ENCODE measurements at places on chromosomes 1 and 21.
A peak's percentile ranks its signal among the peaks of the same experiment; 100 is the strongest.

DNA sequence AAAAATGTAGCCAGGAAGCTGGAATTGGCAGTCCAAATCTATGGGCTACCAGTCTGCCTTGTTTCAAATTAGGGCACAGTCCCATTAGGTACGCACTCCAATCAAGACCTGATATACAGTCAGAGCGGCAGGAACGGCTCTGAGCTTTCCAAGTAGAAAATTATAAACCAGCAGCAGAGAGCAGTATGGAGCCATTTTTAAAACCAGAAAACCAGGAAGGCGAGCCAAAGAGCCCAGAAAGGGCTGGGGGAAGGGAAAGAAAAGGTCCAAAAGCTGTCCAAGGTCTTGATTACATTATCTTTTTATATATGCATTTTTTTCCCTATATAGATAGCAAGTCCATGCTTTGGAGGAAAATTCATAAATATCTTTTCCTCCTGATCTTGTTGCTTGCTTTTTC is 719.0 kb downstream of the RWDD3 start:
- DNase-seq: peak; percentile 44

DNA sequence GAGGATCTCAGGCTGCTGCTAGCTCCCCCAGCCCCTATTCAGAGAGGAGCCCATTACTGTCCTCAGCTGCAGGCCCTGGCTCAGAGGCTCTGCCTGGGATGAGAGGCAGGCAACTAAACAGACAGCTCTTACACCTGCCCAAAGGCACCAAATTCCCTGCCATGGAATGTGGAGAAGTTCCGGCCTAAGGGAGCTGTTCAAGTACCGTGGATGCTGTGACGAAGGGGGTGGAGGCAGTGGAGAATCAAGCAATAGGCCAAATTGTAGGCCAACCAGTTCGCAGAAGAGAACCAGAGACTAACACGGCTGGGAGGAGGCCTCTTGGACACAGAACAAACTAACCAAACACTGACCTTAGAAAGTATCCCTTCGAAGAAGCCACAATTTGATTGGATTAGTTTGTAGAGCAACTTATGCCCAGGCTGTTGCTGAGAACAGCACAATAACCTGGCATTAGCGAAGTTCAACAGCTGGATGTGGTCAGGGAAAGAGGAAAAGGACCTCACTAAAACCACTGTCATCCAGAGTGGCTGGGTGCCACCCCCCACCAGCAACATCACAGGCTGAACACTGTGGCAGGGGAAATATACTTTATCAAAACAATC is 3.6 kb downstream of the C1orf174 start:
- DNase-seq: no peak

GRCh38 chr1:221013691-221014660 is 134.7 kb downstream of the HLX start:
- DNase-seq: no peak

DNA sequence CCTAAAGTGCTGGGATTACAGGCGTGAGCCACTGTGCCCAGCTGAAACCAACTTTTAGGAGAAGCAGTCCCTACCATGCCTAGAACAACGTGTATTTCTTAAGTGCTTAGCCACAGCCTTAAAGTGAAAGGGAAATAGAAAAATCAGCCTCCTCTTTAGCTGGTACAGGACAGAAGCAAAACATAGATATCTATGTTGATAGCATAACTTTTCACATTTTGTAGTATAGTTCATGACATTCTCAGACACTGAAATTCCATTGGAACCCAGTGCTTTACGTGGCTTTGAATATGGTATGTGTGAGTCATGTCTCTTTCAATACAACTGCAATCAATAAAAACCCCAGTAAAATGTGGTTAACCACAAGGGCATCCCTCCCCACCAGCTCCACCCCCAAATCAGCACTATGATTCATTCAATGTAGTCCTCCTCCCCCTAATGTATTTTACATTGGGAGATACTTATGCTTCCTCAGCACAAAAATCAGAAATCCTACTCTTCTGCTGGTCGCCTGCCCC is 32.1 kb downstream of the TGFB2 start:
- peak; percentile 95 for DNase-seq

DNA sequence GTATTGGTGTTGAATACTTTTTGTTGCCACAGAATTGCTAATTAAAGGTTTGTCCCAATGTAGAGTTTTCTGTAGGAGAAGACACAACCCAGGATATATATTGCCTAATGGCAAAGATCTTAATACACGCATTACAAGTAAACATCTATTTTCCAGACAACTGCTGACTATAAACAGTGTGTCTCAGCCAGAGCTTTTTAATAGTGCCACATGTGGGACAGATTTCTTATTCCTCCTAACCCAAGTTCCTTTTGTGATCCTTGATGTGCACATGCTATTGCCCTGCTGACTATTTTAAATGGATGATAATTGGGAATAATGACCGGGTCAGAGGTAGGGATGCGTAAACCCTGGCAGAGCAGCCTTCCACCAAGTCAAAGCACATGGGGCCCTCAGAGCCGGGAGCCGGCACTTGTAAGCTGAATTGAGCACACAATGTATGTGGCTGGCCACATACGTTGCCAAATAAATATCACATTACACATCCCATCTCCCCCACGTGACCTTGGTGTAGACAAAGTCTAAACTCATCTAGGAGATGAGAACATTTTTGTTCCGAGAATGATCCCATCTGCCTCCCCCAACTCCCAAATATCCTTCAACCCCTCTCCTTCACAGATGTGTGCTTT is 209.8 kb upstream of the NFIA start:
- peak; percentile 59 for DNase-seq

DNA sequence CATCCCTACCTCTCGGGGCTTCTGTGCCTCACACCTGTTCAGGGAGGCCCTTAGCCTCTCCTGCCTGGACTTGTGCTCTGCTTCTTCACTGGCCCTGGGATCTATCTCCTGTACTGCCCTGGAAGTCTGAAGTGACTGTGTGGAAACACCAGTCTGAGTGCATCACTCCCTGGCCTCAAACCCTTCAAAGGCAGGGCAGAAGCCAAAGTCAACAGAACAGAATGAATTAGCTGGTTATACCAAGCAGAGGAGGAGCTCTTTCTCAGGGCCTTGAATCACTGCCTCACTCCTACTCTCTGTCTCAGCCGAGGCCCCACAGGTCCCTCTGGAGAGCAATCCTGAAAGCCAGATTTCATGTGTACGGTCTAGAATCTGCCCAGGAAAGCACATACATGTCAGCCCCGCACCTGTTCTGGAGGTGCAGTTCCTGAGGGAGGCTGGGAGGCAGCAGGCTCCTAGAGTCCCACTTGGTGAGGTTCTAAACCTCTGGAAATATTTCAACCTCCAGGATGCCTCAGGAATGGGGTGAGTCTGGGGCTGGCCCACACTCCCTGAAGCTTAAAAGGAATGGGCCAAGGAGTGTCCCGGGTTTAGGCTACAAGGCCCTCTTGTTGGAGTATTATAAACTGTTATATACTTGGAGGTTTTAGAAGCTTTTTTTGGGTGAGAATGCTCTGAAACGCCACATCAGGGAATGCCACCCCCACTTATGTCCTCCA is 98.3 kb downstream of the ABCA4 start:
- peak; percentile 94 for DNase-seq

DNA sequence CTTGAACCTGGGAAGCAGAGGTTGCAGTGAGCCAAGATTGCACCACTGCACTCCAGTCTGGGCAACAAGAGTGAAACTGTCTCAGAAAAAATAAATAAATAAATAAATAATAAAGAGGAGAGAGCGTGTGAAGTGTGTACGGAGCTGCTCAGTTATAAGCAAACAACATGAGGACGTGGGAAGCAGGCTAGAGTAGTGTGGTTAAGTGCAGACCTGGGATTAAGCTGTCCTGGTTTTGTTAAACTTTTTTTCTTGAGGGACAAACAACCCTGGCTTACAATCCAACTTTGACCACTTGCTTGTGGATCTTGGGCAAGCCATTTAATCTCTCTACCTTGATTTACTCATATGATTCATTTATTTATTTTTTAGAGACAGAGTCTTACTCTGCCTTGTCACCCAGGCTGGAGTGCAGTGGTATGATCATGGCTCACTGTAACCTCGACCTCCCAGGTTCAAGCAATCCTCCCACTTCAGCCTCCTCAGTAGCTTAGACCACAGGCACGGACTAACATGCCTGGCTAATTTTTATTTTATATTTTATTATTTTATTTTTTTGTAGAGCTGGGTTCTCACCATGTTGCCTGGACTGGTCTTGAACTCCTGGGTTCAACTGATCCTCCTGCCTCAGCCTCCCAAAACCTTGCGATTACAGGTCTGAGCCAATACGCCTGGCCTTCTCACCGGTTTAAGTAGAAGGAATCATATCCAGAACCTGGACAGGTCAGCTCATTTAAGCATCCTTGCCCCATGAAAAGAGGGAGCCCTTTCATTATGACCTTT is 52.7 kb downstream of the RPS6KA1 start:
- DNase-seq: no peak

- DNase-seq: no peak
Measured at GRCh38 chr1:229116114-229116513, 154.8 kb upstream of the RAB4A start.

DNA sequence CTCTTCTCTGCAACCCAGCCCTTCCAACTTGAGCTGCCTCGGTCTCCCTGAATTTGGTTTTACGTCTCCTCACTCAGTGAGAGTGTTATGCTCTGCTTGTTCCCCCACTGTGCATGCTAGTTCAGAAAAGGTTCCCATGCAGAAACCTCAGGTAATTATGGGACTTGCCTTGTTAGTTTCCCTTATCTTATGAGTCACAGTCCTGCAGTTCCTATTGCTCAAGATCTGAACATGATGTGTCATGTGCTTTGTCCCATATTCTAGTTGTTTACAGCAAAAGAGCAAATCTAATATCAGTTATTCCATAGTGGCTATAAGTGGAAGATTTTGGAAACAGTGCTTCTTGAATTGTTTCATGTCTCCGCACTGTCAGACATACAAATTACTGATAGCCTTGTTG is 74.4 kb downstream of the DUSP10 start:
- no peak for DNase-seq

- DNase-seq: peak; percentile 60
Measured at GRCh38 chr1:180168786-180169639, 14.3 kb downstream of the QSOX1 start.

DNA sequence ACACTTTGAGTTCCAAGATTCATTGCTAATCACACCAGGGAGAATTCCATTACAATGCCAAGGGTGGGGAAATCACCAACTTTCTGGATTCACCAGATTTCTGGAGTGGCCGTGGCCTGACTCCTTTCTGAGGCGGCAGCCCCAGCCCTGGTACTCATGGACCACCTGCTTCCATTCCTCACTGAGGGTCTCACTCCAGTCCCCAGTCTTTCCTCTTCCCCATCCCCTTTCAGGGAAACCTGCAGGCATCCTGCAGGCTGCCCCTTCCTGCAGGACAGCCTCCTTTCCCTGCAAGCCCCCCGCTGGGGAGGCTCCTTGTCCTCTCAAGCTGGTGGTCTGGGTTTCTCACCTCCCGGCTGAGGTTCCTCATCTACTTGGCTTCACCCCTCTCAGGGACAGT is 12.7 kb upstream of the CDK18 start:
- DNase-seq: no peak

- no peak for DNase-seq
Measured at GRCh38 chr1:44460107-44460882, 55.2 kb downstream of the RNF220 start.

- no peak for DNase-seq
Measured at GRCh38 chr1:183282101-183282855, 96.2 kb downstream of the LAMC2 start.

DNA sequence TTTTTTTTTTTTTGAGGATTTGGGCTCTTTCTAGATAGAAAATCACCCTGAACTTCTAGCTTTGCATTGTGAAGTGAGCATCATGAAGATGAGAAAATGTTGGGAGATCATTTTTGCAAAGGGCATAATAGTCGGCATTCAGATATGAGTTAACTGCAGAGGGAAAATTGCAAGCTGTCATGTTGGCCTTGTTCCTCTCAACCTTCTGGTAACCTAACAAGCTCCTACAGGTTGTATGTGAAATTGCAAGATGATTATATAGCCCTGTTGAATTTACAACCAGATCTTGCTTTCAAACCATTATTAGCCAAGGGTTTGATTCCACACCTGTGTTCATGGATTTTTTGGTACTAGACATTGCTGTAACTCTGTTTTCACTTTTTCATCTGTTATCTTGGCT is 2.2 kb downstream of the ELOA start:
- DNase-seq: no peak

DNA sequence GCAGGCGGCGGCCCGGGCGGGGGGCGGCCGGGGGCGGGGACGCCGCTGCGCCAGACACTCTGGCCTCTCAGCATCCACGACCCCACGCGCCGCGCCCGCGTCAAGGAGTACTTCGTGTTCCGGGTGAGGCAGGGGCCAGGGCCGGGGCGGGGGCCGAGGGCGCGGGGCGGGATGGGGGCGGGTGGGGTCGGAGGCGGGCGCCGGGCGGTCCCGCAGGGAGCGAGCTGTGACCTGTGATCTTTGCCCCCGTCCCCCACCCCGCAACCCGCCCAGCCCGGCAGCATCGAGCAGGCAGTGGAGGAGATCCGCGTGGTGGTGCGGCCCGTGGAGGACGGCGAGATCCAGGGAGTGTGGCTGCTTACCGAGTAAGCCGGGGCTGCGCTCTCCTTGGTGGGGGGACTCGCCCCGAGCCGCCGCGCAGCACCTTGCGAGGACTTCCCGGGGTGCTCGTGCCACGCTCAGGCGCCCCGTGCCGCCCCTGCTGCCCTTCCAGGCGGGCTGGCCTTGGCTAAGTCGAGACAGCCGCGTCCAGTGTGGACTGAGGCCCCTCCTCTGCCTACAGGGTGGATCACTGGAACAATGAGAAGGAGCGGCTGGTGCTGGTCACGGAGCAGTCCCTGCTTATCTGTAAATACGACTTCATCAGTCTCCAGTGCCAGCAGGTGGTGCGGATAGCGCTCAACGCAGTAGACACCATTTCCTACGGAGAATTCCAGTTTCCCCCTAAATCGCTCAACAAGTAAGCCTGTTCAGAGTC is 514 bp downstream of the TPRG1L start:
- DNase-seq: peak; percentile 58

GRCh38 chr1:175472464-175472863 is 270.9 kb downstream of the TNR start:
- no peak for DNase-seq

DNA sequence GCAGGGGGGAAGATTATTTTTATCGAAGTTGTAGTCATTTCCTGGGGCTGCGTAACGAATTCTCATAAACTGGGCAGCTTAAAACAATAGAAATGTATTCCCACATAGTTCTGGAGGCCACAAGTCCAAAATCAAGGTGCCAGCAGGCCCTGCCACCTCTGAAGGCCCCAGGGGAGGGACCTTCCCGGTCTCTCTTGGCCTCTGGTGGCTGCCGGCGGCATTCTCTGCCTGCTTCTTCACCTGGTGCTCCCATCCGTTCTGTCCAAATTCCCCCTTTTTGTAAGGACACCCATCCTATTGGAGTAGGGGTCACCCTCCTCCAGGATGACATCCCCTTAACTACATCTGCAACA is 92.8 kb downstream of the PDE9A start:
- DNase-seq: no peak

DNA sequence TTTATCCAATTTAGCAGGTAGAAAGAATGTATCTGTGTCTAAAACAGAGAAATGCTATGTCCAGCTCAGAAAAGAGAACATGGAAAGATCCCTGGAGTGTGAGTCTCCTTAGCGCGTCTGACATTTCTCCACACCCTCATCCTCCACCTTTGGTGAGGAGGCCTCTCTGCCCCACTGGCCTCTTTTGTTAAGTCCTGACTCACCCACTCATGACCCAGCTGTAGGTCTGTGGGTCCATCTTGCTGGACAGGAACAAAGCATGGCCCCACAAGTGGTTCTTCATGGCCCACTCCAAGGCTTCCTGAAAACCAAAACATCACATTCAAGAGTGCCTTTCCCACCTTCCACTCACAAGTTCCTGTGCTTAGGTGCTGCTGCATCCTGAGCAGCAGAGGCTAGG is 15.8 kb downstream of the SEC16B start:
- no peak for DNase-seq

Measured in cardiac muscle cell (in vitro differentiated cells and primary cell).